A549 (cell line): ENCODE measurements at places on chromosomes 4 and X.
A peak's percentile ranks its signal among the peaks of the same experiment; 100 is the strongest.

DNA sequence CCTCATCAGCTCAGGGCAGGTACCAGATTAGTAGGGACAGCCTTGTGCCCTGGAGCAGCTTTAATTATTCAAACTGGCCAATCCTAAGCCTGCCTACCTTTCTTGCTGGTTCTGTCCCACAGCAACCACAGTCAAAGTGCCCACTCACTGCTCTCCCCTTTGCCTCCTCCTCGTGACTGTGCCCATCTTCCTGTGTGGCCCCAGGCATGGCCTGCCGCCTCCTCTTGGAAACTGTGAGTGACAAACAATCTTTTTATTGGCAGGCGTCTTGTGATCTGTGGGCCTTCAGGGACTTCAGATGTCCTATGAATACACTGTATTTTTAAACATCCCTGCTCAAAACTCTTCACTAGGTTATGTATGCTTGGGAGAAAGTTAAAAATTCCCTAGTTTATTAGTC is 22.8 kb upstream of the NSG1 start:
- DNase-seq: no peak

- no peak for DNase-seq
These were observed 58.9 kb downstream of the PLAC1 start for GRCh38 chrX:134599184-134599914.

GRCh38 chr4:151403656-151404055 is 5.3 kb upstream of the FHIP1A start:
- no peak for DNase-seq

DNA sequence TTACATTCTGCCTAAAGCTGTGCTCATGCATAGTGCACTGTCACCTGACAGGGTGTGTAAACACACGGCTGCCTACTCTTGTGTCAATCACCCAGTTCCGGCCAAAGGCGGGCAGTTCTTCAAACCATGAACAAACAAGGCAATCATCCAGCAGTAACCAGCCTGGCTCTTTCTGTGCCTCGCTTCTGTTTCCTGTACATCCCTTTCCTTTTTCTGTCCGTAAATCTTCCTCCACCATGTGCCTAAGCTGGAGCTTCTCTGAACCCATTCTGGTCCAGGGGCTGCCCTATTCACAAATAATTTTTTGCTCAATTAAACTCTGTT is 60.8 kb upstream of the CBR4 start:
- peak; percentile 68 for DNase-seq

- no peak for DNase-seq
These were observed 3.6 kb upstream of the PDE5A start for GRCh38 chr4:119632216-119632615.

DNA sequence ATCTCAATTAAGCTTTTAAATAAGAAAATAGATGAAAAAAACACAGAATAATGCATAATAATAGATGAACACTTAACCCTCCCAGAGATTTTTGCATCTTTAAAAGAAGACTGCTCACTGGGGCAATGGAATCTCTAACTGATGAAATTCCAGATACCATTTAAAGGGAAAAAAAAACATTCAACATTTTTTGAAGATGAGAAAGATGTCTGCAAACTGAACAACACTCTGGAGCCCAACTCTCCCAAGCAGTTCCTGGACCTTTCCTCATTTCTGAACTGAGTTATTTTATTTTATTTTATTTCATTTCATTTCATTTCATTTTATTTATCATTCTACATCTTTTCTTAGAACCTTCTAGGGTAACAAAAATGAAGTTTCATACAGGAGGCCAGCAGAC is 90.7 kb downstream of the CORIN start:
- no peak for DNase-seq
